HepG2 (cell line): ENCODE measurements at places on chromosomes 13 and 19. TPM values are rescaled to one million over a fixed set of nuclear protein-coding genes. Genes with fewer than 3 reads are reported as not detected.

The GJA3 gene
- 0.03 and 0.04 TPM in 2 replicates for total RNA-seq

The VSTM1 gene
- total RNA-seq = not detected in 2 replicates

The NCR1 gene
- not detected in 2 replicates for total RNA-seq

- no peak overlapping the region for H3K4me3 ChIP-seq
- H3K27me3 ChIP-seq = no peaks in the 10 kb centered on the region
- no peak for DNase-seq
- H3K36me3 ChIP-seq = no peaks in the 10 kb centered on the region
- H3K4me1 ChIP-seq = no peaks in the 10 kb centered on the region
- no peak overlapping the region for H3K27ac ChIP-seq
Observed at GRCh38 chr19:31113293-31113692, 235.9 kb downstream of the TSHZ3 start.

DNA sequence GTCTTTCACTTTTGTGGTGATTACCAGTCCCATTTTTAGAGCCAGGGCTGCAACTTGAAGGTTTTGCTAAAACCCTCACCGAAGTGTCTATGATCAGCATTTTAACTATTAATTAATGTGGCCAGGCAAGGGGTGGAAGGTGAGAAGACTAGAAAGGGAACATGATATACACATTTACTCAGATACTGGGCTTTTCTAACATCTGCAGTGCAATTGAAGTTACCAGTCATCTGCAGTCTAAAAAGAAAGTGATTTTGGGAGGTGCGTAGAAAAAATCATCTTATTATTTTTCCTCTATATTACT, 481 bp downstream of the ALOX5AP start:
- DNase-seq = no peak
- peaks cover 7% of the 10 kb centered on the region; the same call in 1 of the 3 replicates for H3K27me3 ChIP-seq
- H3K4me1 ChIP-seq = peaks cover 27% of the 10 kb centered on the region

GRCh38 chr19:22144394-22144793, 52.4 kb downstream of the ZNF676 start:
- no peak for DNase-seq
- H3K36me3 ChIP-seq = no peaks in the 10 kb centered on the region
- no peaks in the 10 kb centered on the region for H3K27me3 ChIP-seq
- H3K27ac ChIP-seq = no peak overlapping the region
- H3K4me3 ChIP-seq = no peak overlapping the region
- H3K4me1 ChIP-seq = no peaks in the 10 kb centered on the region

GRCh38 chr13:32126756-32127155, 95.2 kb downstream of the FRY start:
- H3K36me3 ChIP-seq = peaks cover 6% of the 10 kb centered on the region; the same call in 1 of the 2 replicates
- H3K4me1 ChIP-seq = no peaks in the 10 kb centered on the region
- no peaks in the 10 kb centered on the region for H3K27me3 ChIP-seq
- no peak for DNase-seq

DNA sequence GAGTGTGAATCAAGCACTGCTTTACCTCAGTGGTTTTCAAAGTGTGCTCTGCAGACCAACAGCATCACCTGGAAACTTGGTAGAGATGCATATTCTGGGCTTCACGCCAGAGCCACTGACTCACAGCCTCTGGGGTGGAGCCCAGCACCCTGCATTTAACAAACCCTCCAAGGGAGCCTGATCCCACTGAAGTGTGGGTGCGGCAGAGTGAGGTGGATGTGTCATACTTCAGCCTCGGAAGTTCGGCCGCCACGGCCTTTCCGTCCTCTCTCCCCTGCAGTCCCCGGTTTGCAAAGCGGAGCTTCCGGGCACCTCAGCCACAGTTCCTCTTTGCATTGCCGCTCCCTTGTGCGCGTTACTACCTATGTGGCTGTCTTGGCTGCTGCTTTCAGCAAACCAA, 33.3 kb upstream of the MICU2 start:
- peaks cover 21% of the 10 kb centered on the region for H3K4me1 ChIP-seq
- DNase-seq = peak; percentile 50
- no peak overlapping the region for H3K4me3 ChIP-seq

DNA sequence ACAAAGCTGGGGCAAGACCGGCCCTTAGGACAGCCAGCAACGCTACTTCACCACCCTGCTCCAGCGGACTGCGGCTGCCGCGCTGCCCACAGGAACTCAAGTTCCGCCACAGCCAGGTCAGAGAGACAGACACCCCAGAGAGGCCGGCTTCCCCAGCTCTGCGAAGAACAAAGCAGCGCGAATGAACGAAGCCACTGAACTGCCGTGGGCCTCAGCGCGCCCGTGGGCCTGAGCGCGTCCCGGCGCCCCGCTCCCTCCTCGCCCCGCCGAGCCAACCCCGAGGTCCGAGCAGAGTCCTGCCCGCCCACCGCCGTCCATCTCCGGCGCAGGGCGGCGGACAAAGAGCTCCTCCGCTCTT, 158.4 kb downstream of the RNF17 start:
- peak; percentile 8 for DNase-seq
- no peaks in the 10 kb centered on the region for H3K36me3 ChIP-seq
- no peaks in the 10 kb centered on the region for H3K27me3 ChIP-seq
- peaks cover 44% of the 10 kb centered on the region for H3K4me1 ChIP-seq
- peak overlapping the region; percentile 91 for H3K4me3 ChIP-seq

- no peak for DNase-seq
- H3K36me3 ChIP-seq = no peaks in the 10 kb centered on the region
- no peak overlapping the region for H3K4me3 ChIP-seq
- H3K4me1 ChIP-seq = no peaks in the 10 kb centered on the region
Observed at GRCh38 chr13:36668316-36668715, 5.5 kb upstream of the SERTM1 start.

The NLRP13 gene
- not detected in 2 replicates for total RNA-seq

GRCh38 chr13:70117338-70117905, 9.2 kb upstream of the KLHL1 start:
- no peaks in the 10 kb centered on the region for H3K4me1 ChIP-seq
- no peaks in the 10 kb centered on the region for H3K27me3 ChIP-seq
- H3K36me3 ChIP-seq = no peaks in the 10 kb centered on the region
- no peak for DNase-seq

The PCDH20 gene
- 0.02 TPM in 1 of 2 replicates, not detected in the other for total RNA-seq

DNA sequence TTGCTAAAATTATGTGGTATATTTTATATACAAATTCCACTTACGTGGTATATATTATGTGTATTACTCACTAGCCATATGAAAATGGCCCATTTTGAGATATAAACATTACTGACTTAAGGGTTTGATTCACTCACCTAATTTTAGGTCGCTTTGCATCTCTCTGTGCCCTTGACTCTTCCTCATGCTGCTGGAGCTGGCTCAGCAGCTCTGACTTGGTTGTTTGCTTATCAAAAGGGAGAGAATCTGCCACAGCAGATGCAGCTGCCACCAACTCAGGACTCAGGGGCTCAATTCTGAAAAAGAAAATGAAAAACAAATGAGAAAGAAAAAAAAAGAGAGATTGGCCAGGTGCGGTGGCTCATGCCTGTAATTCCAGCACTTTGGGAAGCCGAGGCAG, 12.2 kb downstream of the MRPS31 start:
- no peak overlapping the region for H3K27ac ChIP-seq
- H3K27me3 ChIP-seq = no peaks in the 10 kb centered on the region
- no peak overlapping the region for H3K4me3 ChIP-seq
- peaks cover 8% of the 10 kb centered on the region for H3K36me3 ChIP-seq

- H3K4me3 ChIP-seq = no peak overlapping the region
- peaks cover 32% of the 10 kb centered on the region for H3K4me1 ChIP-seq
- DNase-seq = no peak
- peaks cover 2% of the 10 kb centered on the region; the same call in 1 of the 2 replicates for H3K36me3 ChIP-seq
Observed at GRCh38 chr19:16367261-16367683, 42.6 kb downstream of the KLF2 start.

- H3K27ac ChIP-seq = no peak overlapping the region
- H3K4me3 ChIP-seq = no peak overlapping the region
- DNase-seq = no peak
- no peaks in the 10 kb centered on the region for H3K36me3 ChIP-seq
- peaks cover 55% of the 10 kb centered on the region for H3K4me1 ChIP-seq
Observed at GRCh38 chr13:46126056-46126455, 21.2 kb upstream of the CPB2 start.

DNA sequence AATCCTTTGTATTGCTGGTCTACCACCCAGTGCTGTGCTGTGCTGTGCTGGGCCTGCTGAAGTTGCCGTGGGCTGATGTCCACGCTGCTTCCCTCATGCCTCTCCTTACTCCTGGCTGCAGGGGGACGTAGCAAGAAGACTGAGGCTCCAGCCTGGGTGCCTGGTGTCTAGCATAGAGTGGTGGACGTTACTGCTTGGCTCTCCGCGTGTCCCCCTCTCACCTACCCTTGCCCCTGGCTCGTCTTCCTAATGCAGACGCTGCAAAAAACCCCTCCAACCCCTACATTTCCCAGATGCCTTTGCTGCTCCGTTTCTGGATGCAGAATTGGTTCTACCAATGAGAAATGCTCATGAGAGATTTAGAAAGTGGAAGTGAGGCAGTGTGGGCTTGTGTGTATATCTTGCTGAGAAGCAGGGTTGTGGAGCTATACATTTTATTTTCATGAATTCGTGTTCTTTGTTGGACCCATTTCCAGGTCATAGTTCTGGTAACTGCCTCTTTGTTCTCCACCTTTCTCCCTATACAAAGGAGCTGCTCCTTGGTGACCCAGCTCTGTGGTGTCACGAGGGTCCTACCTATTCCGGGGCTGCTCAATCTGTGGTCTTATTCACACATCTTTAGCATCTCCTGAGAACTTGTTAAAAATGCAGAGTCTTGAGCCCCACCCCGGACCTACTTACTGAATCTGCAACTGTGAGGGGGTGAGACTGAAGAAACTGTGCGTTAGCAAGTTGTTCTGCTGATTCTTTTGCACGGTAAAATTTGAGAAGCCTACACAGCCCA, 7.9 kb upstream of the DENND1C start:
- H3K36me3 ChIP-seq = no peaks in the 10 kb centered on the region
- no peak overlapping the region for H3K27ac ChIP-seq
- no peaks in the 10 kb centered on the region for H3K27me3 ChIP-seq
- DNase-seq = no peak
- H3K4me1 ChIP-seq = peaks cover 8% of the 10 kb centered on the region

GRCh38 chr19:6038634-6039405, 60.9 kb upstream of the RANBP3 start:
- H3K36me3 ChIP-seq = no peaks in the 10 kb centered on the region
- H3K4me3 ChIP-seq = no peak overlapping the region
- H3K27ac ChIP-seq = no peak overlapping the region
- H3K27me3 ChIP-seq = no peaks in the 10 kb centered on the region
- DNase-seq = no peak
- no peaks in the 10 kb centered on the region for H3K4me1 ChIP-seq

DNA sequence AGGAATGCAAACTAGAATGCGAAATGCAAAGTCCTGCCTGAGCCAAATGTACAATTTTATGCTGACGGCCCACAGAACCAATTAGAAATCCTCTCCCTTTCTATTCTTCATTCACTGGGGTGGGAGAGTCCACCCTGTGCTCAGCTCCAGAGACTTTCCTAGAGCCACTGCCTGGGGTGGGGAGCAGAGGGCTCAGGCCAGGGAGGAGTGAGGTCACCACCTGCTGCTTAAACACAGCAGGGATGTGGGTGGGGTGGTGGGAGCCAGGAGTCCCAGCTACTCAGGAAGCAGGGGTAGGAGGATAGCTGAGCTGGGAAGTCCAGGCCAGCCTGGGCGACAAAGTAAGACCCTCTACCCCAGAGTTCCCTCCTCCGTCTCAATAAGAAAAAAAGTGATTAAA, 26.9 kb upstream of the ZNF83 start:
- H3K4me3 ChIP-seq = no peak overlapping the region
- no peak for DNase-seq
- H3K27me3 ChIP-seq = no peaks in the 10 kb centered on the region

DNA sequence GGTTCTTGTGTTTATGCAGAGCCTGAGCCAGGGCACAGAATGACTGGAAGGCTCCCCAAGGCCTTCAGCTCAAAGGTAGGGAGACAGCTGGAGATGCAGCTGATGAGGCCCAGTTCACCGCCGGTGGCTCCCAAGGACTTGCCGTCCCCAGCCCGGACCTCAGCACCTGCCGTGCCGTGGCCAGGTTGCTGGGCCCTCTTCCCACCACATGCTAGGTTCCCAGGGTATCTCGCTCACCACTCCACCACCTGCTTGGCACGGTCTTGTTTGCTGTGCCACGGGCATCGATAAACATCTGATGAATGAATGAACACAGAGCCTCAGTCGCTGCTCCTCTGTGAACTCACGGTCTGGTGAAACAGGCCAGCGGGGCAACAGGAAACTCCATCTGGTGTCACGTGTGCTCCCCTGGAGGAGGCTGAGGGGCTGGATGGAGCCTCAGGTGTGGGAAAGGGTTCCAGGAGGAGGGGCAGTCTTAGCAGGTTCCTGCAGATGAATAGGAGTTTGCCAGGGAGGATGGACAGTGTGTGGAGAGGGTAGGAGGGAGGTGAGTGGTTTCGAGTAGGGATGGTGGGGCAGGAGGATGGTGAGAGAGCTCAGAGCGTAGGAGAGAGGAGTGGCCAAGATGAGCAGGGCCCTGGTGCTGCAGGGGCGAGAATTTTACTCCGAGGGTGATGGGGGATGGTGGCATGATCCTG, 3.6 kb upstream of the KLK14 start:
- H3K27ac ChIP-seq = no peak overlapping the region
- peaks cover 3% of the 10 kb centered on the region for H3K27me3 ChIP-seq
- no peak overlapping the region for H3K4me3 ChIP-seq
- no peaks in the 10 kb centered on the region for H3K36me3 ChIP-seq
- H3K4me1 ChIP-seq = no peaks in the 10 kb centered on the region

- no peak overlapping the region for H3K4me3 ChIP-seq
- no peak overlapping the region for H3K27ac ChIP-seq
- H3K36me3 ChIP-seq = no peaks in the 10 kb centered on the region
- no peaks in the 10 kb centered on the region for H3K4me1 ChIP-seq
- no peaks in the 10 kb centered on the region for H3K27me3 ChIP-seq
Observed at GRCh38 chr13:60873116-60873515, 476.1 kb downstream of the TDRD3 start.

DNA sequence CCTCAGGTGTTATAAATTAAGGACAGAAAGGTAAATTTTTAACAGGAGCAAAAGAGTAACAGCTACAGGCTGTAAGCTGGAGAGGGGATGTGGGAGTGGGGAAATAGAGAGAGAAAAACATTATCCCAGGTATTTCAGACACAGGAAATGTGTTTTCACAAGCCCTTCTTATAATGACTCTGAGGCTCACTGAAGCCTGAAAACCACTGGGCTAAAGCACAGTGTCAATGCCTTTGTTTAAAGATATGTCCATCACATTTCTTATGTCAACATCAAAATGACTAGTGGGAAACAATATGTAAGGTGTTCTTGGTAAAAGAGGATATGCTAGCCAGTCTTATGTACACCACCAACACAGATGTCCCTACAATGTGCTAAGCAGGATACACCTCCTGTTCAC, 365.9 kb downstream of the FGF14 start:
- no peak for DNase-seq
- H3K27ac ChIP-seq = no peak overlapping the region
